Stimulated activated naive CD4-positive, alpha-beta T cell (primary cell): ENCODE measurements at places on chromosomes 5 and 9.

- no peak for DNase-seq
These were observed 8.2 kb upstream of the PTGDS start for GRCh38 chr9:136969150-136969549.

DNA sequence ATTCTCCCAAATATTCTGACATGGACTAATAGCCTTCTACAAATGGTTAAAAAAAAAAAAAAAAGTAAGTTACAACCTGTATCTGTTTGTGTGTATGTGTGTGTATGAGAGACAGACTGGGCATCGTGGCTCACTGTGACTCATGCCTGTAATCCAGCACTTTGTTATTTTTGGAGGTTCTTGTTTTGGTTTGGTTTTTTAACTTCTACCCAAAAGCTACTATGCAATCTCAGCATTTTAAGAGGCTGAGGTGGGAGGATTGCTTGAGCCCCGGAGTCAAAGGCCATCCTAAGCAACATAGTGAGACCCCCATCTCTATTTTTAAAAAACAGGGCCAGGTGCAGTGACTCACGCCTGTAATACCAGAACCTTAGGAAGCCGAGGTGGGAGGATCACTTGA is 17.6 kb upstream of the HAVCR1 start:
- DNase-seq = no peak

- DNase-seq = no peak
These were observed 12.2 kb upstream of the PLPP1 start for GRCh38 chr5:55546947-55547346.

DNA sequence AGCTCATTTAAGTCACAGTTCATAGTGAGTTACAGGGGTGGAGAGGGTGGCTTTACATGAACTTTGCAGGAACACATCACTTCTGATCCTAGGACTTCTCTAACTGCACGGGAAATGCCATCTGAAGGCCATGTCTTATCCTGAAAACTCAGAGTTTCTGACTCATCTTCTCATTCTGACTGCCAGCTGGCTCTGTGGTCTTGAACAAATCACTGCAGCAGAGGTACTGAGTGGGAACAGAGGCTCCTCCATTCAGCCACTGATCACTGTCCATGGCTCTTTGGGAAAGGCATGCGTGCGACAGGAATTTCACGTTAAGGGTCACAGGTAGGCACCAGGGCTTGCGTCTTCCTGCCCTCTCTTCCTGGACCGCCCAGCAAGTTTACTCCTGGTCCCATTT is 114.6 kb upstream of the LRRTM2 start:
- DNase-seq = no peak

- no peak for DNase-seq
These were observed 141.7 kb upstream of the PRLR start for GRCh38 chr5:35371951-35372426.

DNA sequence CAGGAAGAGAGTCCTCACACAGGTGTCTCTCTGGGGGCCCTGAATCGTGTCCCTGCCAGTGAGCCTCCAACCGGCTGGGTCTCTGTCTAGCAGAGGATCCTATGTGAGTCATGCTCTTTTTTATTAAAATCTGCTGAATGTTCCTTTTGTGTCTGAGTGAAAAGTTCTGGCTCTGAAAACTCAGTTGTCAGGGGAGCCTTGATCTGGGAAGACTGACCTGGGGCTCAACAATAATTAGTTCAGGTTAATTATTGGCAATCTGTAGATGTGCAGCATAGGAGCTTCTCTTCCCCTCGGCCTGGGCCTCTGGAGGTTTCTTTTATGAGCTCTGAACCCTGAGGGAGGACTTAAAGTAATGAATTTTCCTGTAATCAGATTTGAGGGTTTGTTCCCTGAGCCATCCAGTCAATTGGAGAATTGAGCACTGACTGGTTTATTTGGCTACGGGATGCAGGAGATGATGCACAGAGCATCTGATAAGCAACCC is 45.2 kb downstream of the ALG2 start:
- DNase-seq = no peak

GRCh38 chr9:136239983-136240330 is 5.7 kb downstream of the QSOX2 start:
- no peak for DNase-seq

DNA sequence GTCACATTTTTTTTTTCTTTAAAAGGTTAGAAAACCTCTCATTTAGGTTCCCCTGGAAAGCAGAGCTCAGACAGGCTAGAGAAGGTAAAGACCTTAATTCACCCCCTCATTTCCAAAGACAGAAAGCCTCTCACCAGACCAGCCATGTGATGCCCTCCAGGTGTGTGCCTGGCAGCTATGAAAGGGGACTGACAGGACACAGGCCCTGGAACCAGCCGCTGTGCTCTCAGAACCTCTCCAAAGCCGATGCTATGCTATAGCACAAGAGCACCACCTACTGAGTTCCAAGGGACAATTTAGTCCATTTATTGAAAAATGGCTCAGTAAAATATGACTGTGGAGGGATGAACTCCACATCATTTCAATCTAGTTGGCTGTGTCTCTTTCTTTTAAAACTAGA is 48.8 kb downstream of the FANCC start:
- no peak for DNase-seq

DNA sequence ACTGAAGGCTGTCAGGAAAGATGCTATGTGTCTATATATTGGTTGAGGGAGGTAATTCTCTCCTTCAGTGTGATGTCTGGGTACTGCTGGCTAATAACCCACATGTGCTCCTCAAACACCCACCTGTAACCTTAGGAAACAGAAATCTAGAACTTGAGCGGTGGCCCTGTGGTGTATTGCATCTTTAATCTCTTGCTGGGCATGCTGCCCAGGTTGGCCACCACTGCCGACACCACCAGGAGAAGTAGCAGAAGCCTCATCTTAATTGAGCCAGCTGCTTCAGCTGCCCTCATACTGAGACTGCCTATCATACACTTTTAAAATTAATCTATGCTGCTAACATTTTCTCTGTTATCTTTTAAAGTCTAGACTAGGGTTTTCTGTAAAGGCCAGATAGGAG is 103.5 kb upstream of the C5orf63 start:
- DNase-seq = no peak

DNA sequence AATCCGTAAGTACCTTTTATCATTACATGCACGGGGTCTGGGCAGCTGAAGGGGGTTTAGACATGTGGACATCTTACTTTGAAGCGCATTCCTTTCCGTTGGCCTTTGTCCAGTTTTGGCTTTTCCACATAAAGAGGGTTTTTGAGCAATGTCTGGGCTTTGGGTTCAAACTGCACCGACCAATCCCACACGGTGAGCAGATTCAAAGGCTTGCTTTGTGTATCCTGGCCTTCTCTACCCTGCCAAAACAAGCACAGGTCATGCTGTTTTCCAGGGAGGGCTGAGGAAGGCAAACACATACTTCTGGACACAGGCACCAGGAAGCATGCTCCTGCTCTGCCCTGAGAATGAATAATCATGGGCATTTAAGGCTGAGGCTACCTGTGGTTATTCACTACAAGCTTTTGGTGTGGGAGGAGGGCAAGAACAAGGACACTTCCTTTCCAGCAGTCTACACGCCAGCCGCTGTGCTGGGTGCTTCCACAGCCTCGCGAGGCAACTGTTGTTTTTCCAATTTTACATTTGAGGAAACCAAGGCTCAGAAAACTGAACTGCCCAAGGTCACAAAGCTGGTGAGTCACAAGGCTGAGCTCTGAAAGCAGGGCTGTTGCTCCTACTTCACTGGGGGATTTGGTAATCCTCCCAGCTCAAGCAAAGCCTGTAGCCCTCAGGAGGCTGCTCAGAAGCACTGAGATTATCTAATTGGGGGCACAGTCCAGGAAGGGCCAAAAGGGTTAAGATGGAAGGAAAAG is 59.8 kb upstream of the GOLPH3 start:
- no peak for DNase-seq

GRCh38 chr9:123832858-123833650 is 96.9 kb downstream of the DENND1A start:
- no peak for DNase-seq

DNA sequence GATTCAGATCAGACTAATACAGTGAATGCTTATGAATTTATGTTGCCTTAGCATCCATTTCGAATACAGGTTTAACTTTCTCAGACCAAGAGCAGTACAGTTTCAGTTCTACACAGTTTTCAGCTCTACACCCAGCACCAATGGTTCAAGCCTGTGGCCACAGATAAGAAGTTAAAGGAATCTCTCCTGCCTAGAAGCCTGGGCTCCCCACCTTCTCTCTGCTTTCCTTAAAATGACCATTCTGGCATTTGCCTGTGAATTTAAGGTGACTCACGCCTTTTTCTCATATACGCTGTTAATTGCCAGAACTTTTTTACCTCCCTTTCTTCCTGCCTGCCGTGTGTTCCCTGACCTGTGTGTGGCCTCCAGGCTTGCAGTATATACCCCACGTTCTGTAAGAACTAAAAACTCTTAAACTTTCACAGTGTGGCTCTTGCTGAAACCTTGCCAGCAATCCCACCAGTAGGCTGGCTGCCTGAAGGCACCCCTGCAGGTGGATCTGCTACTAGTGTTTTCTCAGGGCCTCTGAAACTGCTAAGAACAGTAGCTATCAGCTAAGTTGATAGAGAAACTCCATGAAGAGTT is 692.8 kb upstream of the CDH18 start:
- no peak for DNase-seq

DNA sequence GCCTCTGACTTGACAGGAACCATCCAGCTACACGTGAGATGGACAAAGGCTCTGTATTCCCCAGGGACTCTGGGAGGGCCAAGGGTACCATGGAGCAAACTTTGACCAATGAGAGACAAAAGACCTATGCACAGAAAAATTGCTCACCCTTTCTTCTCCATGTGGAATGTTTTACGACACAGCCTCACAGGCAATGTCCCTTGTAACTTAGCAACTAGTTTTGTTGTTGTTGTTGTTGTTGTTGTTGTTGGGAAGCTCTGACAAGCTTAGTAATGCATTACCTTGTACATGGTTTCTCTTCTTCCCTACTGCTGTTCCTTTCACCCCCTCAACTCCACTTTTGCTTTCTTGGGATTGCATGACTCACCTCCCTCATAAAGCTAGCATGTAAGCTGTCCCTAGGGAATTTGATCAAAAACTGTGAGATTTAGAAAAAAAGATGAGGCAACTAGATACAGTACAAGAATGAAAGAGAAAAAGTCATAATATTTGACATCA is 550.9 kb downstream of the RAB3C start:
- DNase-seq = no peak

- peak; percentile 0 for DNase-seq
These were observed 466.3 kb downstream of the EFNA5 start for GRCh38 chr5:107204413-107204812.

DNA sequence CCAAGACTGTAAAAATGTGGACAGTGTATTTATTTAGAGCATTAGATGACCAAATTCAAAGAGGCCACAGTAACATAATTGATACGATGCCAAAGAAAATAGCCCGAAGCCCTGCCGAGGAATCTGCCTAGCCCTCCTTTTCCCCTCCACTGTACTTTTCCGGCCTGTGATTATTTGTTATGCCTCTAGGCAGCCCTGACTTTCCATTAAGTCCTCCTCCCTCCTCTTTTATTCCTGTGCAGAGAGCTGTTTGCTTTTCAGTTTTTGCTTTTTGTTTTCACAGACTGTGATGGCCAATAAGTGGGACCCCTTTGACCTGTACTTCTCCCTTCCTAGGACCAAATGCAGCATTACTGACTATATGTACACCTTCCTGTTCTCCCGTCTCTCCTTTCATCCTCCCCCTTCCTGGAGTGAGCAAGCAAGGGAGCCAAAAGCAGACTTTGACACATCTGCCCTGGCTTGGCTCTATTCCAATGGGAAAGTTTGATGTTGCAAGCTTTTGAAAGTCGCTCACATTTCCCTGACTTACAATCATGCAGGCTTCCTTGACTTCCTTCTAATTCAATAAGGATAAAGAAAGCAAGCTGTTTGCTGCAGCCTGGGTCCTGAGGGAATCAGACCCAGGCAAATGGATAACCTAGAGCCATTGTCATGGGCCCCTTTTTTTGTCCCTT is 76.1 kb downstream of the NREP start:
- DNase-seq = no peak

DNA sequence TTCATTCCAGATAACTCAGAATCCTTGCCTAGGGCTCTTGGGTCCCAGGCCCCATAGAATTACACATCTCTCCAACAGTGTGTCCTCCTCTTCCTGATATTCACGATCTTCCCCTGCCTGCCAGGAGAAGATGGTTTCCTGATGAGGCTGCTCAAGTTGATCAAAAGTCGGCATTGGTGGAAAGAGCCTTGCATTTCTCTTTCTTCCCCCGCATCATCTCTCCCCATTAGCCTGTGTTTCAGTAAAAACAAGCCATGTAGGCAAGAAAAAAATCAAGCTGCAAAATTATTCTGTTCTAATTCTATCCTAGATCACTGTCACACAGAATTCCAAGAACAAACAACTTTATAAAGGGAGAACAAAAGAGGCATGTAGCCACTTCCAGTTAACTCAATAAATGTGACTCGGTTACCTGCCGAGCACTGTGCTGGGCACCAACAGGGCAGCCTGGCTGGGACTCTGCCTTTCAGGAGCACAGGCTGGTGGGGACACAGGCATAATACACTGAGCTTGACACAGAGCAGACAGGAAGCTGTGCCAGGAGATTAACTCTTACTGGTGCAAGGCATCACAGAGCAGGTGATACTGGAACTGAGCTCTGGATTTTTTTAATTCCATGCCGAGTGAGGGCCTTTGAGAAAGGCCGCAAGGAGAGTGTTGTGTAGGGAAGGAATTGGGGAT is 25.6 kb downstream of the TMOD1 start:
- no peak for DNase-seq

- DNase-seq = no peak
These were observed 2.9 kb downstream of the FPGS start for GRCh38 chr9:127805620-127806019.

- DNase-seq = no peak
These were observed 56.4 kb downstream of the SCAMP1 start for GRCh38 chr5:78416677-78417425.

DNA sequence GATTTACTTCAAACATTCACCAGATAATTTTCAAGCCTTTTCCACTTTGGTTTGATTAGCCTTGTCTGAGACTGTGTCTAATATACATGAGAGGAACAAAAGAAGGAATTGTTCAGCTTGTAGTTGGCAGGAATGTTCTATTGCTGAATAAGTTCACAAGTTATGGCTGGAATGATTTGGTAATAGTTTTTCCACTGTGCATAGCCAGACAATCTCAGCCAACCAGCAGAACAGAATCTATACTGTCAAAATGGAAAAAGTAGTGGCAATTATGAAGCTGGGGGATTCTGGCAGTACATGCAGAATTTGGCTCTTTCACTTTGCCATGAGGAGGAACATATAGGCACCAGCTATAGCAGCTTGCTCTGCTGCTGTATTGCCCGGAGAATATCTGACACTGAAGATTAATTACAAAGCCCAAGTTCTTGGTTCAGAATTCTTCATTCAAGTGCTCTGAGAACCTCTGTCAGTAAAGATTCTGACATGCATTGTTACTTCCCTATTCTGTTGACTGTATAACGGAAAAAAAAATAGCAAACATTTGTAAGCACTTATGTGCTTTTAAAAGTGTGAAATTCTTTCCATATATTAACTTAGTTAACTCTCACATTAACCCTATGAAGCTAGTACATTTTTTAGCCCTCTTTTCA is 150.6 kb downstream of the PRR16 start:
- DNase-seq = no peak
